HCT116 (cell line): ENCODE measurements at places on chromosomes 5 and 9. TPM values are rescaled to one million over a fixed set of nuclear protein-coding genes. Genes with fewer than 3 reads are reported as not detected.

DNA sequence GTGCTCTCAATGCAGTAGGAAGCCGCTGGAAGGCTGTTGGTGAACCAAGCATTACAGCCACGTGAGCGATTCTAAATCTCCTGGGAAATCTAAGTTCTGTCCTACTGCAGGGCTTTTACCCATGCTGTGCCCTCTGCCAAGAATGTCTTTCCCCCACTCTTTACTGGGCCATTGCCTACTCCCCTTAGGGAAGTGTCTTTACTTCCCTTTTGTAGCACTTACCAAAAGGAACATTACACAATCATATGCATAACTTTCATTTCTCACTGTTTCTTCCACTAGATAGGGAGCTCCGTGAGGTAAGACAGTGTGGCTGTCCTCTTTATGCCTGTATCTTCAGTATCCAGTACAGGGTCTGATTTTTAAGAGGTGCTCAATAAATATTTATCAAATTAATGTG, 241.7 kb upstream of the NR4A3 start:
- no peak for DNase-seq

DNA sequence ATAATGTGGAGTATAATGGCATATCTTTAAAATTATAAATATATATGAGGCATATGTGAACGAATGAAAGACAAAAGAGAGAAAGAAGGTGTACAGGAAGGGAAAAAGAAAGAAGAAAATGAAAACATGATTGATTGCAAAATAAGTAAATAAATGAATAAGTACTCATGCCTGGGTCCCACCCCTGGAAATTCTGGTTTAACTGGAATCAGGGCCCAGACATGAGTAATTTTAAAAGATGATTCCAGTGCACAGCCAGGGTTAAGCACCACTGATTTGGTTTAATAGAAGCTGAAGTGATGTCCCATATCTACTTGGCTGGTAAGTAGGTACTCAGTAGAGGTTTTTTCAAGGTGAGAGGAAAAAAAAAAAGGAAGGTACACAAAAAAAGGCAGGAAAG, 34.0 kb upstream of the HOMER1 start:
- no peak for DNase-seq

The PCA3 gene
- total RNA-seq, result not detected

- DNase-seq, result no peak
Measured at GRCh38 chr9:104482921-104483570, 21.0 kb upstream of the OR13F1 start.

DNA sequence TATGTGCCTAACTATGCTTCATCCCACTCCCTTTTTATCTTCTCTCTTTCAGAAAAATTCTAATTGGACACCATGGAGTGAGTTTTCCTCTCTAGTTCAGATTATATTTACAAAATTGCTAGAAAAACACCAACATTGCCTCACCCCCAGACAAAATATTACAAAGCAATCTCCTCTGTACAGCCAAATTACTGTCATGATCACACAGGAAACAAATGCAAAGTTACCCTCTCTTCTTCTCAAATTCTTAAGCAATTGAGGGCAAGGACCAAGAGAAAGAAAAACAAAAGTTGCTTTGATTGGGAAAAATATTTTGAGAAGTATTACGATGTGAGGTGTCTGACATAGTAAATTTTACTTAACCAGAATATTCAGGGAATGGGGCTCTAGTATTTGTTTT, 30.8 kb upstream of the ABCA1 start:
- no peak for DNase-seq

DNA sequence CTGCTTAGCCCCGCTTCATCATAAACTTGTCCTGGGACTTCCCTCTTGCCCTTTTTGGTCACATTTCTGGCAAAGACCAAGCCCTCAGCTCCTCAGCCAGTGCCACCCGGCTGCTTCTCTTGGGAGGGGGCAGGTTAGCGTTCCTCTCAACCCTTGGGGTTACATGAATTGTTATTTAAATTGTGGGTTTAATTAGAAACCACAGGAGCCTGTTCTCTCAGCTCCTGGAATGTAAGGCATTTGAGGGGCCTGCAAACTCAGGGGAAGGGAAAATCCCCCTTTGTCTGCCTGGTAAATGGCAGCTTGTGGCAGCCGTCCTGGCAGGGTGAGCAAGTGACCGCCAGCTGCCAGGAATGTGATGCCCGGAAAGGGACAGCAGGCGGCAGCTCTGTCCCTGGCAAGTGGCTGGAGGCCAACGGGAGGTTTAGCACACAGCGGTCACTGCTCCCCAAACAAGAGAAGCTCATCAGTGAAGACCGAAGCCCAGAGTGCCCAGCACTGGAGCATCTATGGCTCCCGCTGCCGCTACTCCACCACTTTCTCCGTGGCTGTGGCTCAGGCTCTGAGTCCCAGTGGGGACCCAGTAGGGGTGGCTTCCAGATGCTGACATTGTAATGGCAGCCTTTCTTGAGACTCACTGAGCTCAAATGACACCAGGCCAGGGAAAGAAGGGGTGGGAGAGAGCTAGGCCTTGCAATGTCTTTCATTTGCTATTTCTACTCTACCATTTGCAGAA, 51.7 kb downstream of the SHB start:
- no peak for DNase-seq
